ENCODE measurements at places on chromosomes 3 and 15. TPM values are rescaled to one million over a fixed set of nuclear protein-coding genes. Genes with fewer than 3 reads are reported as not detected.

DNA sequence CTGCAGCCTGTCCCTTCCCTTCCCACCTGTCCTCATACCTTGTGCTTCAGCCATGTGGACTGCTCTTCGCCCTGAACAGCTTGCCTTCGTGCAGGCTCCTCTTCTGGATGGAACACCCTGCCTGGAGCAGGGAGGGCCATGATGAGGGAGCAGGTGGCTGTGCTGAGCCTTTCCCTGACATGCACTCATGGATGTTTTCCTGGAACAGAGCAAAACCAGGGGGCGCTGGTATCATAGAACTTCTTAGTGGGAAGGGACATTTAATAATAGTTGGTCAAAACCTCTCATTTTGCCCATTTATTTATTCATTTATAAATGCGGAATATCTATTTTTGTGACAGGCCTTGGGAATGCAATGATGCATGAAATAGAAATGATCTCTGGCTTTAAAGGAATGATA lies 149.3 kb downstream of the CACNA1D start:
- no peak for DNase-seq

- peak; percentile 63 for DNase-seq
Measured at GRCh38 chr15:84752700-84753099, 4.3 kb downstream of the ZNF592 start.

- DNase-seq = no peak
Measured at GRCh38 chr15:90020936-90021507, 19.9 kb downstream of the ZNF710 start.

- DNase-seq = peak; percentile 46
Measured at GRCh38 chr3:171346582-171347300, 113.5 kb downstream of the TNIK start.

GRCh38 chr3:10852066-10852808 lies 36.2 kb downstream of the SLC6A11 start:
- DNase-seq = no peak

GRCh38 chr3:131907796-131908195 lies 127.0 kb downstream of the CPNE4 start:
- no peak for DNase-seq

DNA sequence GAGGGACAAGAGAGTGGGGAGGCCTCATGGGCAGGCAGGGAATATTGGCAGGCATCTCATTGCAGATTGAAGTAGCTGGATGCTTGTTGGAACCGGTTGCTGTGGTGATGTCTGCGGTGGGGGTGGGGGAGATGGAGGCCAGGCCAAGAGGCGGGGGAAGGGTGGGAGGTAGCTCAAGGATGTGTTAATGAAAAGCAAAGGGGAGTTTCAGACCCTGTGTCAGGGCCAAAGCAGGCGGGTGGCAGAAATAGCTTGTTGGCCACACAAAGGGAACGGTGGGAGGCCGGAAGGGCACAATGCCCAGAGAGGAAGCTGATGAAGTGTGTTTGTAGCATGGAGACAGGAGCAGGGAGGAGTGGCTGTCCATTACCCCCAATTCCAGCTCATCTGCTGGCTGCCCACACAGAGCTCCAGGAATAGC lies 28.0 kb downstream of the CCDC33 start:
- no peak for DNase-seq

DNA sequence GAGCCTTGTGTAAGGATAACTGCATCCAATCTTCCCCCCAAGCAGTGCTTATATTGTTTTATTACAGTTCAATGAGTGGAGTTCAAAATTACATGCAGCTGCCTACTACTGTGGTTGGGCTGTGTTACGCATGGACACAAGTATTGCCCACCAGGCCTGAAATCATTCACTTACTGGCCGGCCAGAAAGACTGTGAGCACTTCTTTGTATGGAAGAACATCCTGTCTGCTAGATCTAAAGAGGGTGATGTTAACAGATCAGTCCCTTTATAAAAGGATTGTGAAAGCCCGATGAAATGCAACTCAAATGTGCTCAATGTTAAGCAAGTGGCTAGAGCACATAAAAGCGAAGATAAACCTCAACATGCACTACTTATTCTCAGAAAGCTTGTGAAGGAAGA lies 132.5 kb downstream of the FOXP1 start:
- no peak for DNase-seq

The SERINC4 gene
- 0.18 TPM for total RNA-seq

The A4GNT gene
- total RNA-seq = not detected

DNA sequence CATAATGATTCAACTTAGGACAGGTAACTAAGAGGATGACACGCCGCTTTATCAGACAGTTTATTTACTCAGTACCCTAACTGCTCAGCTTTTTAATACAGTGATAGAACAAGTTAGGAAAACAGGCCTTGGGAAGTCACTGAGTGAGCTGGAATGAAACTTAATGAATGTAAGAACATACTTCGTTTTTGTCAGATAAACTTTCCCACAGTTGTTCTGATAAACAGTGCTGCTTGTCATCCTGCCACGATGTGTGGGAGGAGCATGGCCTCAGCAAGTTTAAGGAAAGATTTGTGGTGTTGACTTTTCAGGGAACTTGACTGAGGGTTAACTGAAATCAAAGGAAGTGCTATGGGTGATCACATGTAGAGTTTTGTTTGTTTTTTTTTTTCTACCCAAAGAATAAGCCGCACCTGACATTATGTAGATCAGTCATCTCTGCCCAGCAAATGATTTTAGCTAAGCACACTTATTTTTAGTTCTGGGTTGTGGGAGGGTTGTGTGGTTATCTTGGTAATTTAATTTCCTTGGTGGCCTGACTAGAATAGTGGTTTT lies 5.6 kb upstream of the P2RY14 start:
- DNase-seq = peak; percentile 42

DNA sequence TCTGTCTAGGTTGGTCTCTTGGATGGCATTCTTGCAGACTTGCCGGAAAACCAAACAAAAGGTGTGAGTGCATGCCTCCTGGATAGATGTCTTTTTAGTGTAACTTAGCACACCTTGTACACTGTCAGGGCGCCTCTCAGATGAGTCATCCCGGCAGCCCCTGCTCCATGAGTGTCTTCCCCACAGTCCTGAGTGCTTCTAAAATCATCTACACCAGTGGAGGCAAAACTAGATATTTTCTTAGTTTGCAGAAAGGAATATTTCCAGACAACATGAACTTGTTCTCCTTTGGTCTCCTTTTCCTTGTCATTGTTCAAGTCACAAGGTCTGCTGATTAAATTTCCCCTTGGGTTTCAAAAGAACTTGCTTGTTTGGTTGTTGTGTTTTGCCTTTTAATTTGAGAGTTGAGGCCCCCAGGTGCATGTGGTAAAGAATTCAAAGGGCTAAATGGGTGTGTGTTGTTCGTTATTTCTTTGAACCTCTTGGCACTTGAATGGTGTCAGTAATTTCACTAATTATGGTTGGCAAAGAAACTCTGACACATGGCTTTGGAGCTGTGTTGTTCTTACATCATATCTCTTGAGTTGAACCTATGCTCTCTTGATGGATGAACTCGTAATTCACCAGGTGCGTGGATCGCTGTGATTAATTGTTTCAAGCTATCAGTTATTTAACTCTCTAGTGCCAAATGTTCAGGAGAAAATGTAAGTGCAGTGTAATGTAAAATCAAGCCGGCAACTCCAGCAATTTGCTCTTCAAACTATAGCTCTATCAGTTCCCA lies 98.2 kb downstream of the IGF1R start:
- DNase-seq = no peak

GRCh38 chr3:24526640-24527212 lies 32.1 kb upstream of the THRB start:
- DNase-seq = no peak

DNA sequence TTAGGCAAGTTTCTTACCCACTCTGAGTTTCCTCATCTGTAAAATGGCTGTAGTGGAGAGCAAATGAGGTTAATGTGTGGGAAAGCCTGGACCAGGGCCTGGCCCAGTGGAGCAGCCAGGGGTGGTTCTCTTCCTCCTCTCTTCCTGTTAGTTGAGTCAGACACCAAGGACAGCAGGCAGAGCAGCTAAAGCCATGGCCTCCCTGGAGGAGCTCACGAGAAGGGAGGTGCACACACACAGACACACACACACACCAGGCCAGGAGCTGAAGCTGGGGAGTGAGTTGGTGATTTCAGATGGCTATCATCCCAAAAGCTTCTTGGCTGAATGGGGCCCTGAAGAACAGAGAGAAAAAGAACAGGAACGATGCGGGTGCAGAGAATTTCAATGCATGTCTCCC lies 33.2 kb upstream of the TSPAN3 start:
- peak; percentile 58 for DNase-seq

GRCh38 chr15:42344763-42345162 lies 14.5 kb upstream of the CAPN3 start:
- peak; percentile 45 for DNase-seq

DNA sequence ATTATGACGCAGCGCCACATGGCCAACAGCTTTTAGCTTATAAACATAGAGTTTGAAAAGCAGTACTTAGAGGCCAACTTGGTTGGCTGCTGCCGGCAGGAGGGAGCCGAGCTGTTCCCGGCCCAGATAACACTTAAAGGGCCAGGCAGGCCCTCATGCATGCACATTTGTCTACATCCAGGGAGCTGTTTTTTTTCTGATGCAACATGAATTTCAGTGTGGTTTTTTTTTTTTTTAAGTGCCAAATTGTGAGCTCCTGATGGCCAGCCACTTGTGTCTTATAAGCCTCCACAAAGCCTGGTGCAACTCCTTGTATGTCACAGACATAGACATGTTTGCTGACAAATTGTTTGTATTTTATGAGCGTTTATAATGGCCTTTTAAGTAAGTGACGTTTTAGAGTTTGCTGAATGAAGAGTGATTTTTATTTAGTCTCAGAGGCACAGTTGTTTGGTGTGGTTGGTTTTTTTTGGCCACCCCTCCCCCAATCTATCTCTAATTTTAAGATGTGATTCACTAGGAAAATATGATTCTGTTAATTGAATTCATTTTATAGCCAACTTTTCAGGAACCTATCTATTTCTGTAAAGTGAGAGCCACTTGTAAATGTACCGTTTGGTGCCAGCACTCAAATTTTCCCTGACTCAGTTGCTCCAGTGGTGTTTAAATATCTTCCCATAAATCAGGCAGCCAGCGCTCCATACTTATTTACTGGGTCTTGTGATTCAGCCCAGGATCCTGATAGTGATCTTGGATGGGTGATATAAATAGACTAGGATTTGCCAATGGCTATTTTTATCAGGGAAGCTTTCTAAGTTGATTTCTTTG lies 134.3 kb downstream of the VGLL4 start:
- peak; percentile 88 for DNase-seq

DNA sequence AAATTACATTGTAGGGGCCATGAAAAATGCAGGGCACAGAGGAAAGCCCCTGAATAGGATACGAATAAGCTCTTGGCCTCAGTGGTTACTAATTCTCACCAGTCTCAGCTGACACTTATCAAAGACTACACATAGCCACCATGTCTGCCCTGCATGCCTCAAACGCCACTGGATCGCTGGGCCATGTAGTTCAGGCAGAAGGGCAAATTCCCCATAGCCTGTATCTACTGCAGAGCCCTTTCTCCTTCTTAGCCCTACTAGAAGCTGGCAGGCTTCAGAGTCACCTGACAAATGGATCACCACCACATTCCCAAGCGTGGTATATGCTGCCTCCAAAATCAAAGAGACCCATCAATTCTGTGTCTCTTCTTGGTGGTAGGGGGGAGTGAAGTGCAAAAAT lies 177.4 kb downstream of the MINAR1 start:
- no peak for DNase-seq

GRCh38 chr15:62453375-62453774 lies 288.3 kb upstream of the C2CD4B start:
- peak; percentile 83 for DNase-seq

DNA sequence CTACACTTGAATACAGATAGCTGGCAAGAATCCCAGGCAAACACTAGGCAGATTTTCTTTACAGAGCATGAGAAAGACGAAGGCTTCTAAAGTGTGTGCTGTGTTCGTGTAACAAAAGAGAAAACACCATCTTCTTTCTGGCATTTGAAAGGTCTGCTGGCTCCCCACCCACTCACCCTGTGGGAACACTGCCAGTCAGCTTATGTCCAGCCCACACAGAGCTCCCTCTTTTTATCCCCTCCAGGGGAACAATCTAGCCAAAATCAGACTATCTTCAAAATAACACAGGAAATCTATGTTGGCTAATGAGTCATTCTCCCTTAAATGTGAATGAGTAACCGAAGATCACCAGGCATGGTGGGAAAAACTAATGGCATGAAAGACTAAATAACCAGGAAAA lies 45.6 kb upstream of the PAQR5 start:
- peak; percentile 45 for DNase-seq

The CDHR4 gene
- total RNA-seq = not detected

- no peak for DNase-seq
Measured at GRCh38 chr15:100055821-100056220, 286.0 kb downstream of the ADAMTS17 start.

The UBAP1L gene
- total RNA-seq = 2.6 TPM

All from muscle of leg (tissue), 16 donors.